Midbrain (tissue), 1 donor: ENCODE measurements at places on chromosomes 3 and 15.

GRCh38 chr15:73273181-73274002, 95.4 kb downstream of the HCN4 start:
- DNase-seq: peak; percentile 67

DNA sequence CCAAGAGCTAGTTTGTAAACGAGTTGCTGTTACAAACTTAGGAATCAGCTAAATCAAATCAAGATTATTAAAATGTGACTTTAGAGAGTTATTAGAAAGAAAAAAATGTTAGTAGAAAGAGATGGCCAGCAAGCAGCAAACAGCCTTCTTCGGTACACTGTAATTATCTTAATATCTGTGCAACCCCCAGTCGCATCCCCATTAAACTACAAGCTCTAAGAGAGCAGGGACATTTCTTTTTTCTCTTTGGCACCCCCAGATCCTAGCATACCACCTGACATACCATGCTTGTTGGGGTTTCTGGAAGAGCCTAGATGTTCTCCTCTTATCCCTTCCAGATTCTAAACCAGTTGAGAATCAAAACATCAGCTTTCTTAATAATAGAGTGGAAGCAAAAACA, 45.1 kb upstream of the LIPC start:
- no peak for DNase-seq

GRCh38 chr3:159301961-159302360, 500.1 kb downstream of the MFSD1 start:
- no peak for DNase-seq

DNA sequence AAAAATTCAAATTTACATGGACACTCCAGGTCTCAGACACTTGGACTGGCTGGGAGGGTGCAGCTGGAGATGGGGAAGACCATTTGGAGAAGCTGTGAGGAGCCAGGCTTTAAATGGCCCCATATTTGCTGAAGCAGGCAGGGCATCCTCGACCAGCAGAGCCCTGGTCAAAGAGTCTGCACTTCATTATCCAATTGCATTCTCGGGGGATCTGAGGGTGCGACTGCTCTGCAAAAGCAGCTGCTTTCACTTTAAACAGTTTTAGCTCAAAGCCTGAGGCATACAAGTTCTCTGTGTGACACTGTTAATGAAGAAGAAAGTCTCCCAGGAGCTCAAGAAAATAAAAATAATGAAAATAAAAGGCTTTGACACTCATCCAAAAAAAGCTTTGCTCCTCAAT, 98.0 kb upstream of the SLC25A36 start:
- no peak for DNase-seq

- no peak for DNase-seq
Observed at GRCh38 chr3:138593488-138594149, 441 bp downstream of the CEP70 start.

DNA sequence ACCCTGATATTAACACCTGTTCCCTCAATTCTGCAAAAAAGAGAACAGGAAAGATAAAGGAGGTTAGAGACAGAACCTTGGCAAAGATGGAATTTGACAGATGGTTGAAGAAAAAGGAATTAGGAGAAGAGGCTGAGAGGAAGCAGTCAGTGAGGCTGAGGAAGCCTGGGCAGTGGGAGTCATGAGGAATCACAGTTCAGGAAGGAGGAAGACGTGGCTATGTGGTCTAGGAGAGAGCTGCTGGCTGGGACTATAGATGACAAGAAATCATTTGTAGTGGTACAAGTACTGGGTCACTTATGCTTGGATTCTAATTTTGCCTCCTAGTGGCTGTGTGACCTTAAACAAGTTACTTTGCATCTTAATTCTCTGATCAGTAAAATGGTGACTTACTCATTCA, 49.0 kb downstream of the LARS2 start:
- no peak for DNase-seq

DNA sequence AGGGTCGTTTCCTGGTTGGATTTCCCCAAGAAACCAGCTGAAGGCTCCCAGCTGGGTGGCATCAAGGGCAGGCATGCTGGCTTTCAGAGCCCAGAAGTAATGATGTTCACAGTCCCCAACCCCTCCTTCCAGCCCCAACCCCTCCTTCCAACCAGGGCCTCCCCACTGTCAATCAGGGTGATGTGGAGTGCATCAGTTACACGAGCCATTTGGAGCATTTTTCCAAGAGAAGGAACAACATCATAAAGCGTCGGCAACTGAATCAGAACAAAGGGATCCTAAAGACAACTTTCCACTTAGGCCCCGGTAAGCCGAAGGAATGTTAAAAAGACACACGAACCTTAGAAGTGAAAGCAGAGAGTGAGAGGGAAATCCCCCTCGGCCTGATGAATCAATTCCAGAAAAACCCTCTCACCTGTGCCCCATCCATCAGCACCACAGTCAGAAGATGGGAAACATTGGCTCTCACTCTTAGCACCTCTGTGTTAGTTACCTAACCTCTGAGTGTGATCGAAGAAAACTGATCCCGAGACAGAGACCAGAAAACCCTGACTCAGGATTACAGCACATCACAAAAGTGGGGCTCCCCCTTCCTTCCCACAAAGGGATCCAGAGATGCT, 101.2 kb upstream of the WNT5A start:
- no peak for DNase-seq
